B cell (primary cell): ENCODE measurements at places on chromosomes 6 and 20.

- no peak for DNase-seq
Observed at GRCh38 chr6:89087881-89088280, 7.3 kb downstream of the PNRC1 start.

- DNase-seq: no peak
Observed at GRCh38 chr20:54219751-54220426, 12.0 kb downstream of the PFDN4 start.

DNA sequence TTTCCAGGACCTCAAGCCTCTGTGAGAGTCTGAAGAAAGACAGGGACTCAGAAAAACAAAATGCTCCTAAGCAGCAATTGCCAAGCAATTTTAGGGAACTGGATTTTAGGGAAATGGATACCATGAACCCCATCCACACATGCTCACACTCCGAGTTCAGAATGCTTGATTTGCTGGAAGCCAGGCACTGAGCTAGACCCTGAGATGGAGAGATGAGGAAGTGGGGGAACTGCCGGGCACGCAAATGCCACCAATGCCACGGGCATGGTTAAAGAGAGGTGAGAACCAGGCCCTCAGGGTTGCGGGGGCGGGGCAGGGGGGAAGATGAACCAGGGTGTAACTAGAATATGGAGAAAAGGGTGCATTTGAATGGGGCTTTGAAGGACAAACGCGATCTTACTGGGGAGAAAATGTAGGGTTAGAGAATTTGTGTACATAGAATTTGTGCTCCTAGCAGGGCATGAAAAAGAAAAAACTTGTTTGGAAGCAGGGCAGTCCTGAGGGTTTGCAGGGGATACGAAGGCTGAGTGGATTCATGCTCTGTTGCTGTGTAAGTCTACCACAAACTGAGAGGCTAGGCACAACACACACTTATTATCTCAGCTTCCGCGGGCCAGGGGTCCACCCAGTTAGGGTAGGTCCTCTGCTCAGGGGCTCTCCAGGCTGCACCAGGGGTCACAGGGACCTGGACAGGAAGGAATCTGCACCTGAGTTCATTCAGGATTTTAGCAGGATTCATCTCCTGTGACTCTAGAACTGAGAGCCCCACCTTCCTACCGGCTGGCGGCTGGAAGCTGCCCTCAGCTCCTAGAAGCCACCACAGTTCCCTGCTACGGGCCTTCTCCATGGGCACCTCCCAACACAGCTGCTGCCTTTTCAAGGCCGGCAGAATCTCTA lies 108.0 kb downstream of the SNX5 start:
- DNase-seq: no peak

DNA sequence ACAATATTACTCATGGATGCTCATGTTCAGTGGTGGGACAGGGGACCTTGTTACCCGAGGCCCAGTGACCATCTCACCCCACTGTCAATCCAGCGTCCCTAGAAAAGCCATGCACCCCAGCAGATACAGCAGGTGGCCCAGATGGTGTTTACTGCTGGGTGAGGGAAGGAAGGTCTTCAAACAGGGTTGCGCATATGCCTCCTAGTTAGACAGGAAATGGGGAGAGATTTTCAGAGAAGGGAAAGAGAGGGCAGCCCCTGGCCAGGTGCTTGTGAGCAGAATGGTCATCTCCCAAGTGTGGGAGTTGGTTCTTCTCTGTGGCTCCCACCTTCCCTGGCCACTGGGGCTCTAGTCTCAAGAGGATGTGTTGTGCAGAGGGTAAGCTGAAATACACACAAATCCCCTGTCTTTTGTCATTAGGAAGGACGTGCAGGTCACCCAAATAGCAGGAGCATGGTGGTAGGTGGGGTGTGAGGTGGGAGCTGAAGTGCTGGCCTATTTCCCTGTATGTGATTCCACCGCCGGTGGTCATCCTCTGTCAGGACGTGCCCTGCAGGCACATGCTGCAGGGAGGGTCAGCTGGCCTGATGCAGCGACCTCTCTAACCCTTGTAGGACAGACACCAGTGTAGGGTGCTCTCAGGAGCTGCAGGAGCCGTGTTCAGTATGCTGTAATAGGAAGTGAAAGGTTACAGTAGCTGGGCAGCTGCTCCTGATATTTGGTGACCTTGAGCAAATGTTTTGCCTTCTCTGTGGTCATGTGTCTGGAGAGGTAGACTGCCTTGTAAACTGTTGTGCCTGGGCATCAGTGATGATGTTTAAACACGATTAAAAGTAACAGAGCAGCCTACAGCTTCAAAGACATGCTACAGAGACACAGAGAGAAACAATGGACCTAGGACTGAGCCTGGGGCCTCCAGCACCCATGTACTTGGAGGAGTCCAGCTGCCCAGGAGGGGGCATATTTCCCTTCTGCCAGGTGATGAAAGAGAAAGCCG lies 3.2 kb upstream of the CST3 start:
- DNase-seq: no peak

DNA sequence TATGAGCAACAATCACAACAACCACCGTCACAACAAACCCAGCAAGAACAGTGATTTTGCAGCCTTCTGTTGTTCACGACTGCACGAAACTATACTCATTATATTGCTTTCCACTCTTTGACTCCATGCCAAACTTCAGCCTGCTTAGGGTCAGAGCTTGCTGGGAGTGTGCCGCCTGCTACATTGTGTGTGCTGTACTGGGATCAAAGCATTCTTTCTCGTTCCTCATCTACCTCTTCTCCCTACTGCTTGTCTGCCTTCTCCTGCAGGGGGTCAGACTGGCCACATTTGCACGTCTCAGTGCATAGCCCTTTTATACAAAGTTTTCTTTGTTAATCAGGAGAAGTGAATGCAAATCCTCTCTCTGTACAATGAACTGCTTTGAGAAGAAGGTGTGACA lies 401.6 kb upstream of the CITED2 start:
- DNase-seq: no peak

DNA sequence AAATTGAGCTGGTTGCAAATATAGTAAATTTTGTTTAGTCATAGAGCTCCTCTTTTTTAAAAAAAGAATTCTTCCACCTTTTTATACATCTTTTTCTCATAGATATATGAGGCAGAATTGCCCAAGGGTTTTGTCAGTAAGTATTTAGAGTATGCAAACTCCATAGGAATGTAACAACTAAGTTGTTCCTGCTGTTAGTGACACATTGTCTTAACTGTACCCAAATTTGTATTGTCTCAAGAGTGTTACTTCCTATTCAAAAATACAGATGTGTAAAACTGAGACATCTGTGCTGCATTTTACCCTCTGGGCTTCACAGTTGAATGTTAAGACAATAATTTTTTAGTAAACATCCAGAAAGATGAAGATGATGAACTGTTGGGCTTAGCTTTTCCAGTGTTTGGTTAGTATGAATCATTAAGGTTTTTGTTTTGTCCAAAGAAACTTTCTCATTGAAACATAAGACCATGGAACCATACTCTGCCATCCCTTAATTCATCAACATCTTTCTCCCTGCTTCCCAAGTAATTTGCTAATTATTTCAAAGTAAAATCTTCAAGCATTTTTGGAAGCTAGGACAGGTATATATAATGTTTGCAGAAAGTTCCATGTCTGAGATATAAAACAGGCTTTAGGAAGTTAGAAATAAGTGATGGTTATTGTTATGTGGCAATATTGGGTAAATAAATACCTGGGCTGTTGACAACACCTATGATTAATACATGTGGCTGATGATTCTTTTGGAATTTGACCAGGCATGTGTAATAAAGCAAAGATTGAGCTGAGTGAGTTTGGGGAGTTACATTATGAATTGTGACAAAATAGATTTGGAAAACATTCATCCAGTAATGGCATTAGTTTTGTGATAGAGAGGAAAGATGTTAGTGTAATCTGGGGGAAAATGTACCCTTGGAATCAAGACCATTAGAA lies 11.2 kb downstream of the OGFRL1 start:
- DNase-seq: no peak

- DNase-seq: no peak
Observed at GRCh38 chr6:137193256-137194070, 20.0 kb upstream of the IL22RA2 start.

DNA sequence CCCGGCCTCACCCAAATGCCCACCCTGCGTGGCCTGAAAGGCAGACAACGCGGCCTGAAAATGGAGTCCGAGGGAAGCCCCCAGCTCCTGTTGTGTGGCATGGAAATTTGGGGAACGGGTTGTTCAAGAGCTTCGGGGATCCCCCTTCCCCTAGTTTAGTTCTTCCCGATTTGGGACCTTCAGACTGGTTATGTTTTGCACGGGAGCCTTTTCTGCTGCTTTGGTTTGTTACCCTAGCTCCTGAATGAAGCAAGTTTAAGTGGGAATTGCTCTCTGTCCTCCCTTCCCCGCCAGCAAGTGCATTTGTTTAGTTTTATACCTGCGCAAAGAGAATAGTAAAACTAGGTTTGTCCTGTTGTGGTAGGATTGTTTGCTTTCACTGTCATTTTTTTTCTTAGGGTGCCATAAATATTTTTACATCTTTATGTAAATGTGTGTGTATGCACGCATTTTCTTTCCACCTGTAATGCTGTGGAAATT lies 604 bp downstream of the SH3BGRL2 start:
- no peak for DNase-seq

DNA sequence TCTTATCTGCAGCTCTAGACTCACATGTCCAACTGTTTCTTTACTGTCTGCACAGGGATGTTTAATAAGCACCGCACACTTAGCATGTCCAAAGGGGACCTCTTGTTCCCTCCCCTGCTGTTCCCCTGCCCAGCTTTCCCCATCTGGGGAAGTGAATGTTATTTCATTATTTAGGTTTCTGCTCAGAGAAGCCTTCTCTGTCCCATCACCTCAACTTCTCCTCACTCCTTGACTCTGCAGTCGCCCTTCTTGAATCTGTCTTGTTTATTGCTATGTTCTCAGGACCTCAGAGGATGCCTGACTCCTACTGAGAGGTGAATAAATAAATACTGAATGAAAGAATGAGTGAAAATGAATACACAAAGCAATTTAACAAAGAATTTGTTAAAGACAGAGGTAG lies 121.0 kb downstream of the SASH1 start:
- DNase-seq: no peak

DNA sequence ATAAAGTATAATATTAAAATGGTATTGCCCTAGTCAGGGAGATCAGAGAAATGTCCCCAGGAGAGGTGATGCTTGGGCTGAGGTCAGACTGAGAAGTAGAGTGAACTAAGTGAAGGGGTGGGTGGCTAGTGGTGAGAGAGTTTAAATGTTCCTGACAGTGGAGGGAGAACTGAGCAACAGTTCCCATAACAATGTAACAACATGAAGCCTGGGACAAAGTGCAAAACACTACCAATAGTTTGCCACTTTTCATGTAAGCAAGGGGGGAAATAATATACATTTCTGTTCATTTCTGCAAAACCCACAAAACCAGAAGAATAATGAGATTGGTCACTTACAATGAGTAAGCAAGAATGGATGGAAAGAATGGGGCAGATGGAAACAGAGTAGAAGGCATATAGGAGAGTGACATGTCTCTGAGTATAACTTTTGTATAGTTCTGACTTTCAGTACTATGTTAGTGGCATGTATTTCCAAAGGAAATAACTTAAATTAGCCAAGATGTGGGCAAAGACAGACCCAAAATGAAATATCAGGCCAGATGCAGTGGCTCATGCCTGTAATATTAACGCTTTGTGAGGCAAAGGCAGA lies 13.3 kb upstream of the FAXC start:
- DNase-seq: no peak

- DNase-seq: no peak
Observed at GRCh38 chr20:2671977-2672376, 8.0 kb upstream of the IDH3B start.

DNA sequence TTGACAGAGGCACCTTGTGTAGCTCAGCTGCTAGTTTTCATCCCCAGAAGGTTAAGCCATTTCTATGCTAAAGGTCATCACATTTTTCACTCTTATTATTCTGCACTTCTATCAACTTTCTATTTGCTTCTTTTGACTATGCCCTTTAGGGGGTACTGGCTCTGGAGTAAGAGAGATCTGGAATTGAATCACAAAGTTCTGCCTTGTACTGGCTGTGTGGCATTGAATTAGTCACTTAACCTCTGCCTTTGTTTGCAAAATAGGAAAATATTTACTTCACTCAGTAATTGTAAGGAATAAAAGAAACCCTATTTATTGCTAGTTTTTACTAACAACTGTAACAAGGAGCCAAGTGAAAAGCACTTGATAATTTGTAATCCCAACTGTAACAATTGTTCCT lies 56.8 kb upstream of the MTRF1L start:
- no peak for DNase-seq

DNA sequence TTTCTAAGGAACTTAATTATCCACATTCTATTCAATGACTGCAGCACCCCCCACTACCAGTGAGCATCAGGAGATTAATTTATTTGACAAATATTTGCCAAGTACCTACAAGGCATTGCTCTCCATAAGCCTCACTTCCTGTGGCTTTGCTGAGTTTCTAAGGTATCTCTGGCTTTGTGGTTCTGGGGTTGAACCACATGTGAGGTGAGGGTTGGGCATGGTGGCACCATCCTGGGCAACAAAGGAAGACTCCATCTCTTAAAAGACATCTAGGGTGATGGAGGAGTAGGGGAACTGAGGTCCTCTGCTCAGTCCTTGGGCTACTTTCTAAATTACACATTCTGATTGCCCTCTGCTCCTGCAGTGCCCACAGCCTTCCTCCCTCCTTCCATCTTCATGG lies 25.5 kb upstream of the WFDC2 start:
- no peak for DNase-seq

DNA sequence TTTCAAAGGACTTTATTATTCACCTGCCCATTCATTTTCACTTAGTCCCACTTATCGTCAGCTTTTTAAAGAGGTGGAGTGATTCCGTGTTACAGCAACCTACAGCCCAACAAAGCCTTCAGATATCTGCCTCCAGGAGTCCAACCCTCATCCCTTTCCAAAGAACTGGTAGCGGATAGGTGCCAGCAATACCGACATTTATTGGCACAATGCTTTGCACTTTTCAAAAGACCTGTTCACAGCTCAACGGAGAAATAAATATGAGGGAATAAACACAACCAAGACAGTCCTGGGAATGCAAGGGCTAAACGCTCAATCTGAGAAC lies 819 bp upstream of the MTRF1L start:
- no peak for DNase-seq

GRCh38 chr6:33440649-33441309 lies 13.6 kb upstream of the ZBTB9 start:
- DNase-seq: no peak

DNA sequence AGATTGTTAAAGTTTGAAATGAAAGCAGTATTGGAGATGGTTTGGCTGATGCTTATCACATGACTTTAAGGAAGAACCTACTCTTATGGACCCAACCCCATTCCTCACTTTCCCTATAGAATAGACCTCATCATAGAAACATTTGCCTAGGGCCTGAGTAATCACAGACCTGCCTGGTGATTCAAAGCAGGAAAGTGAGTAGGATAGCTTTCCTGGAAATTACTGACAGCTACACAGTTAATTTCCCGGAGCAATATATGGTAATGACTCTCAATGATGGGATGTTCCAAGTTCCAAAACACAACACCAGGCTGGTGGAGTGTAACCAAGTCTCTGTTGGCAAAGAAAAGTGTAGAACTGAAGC lies 233.8 kb downstream of the SIM1 start:
- DNase-seq: no peak

DNA sequence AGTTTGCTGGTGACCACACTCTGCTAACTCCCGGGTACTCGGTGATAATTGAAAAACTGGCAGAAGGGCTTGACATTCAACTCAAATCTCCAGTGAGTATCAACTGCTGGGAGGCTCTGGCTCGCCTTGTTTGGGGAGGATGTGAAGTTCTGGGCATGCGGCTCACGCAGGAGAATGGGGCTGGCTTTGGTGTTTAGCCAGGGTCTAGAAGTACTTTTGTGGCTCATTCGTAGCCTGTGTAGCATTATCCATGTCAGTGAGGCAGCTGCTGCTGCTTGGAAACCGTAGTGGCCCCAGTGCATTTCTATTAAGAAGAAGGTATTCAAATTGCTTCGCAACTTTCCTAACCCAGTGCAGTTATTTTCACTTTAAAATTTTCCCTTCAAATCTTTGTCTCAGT lies 52.2 kb downstream of the KDM1B start:
- no peak for DNase-seq
